ENCODE measurements at places on chromosomes 6 and 20.

GRCh38 chr6:119043265-119043664 is 35.2 kb downstream of the FAM184A start:
- no peak for DNase-seq

DNA sequence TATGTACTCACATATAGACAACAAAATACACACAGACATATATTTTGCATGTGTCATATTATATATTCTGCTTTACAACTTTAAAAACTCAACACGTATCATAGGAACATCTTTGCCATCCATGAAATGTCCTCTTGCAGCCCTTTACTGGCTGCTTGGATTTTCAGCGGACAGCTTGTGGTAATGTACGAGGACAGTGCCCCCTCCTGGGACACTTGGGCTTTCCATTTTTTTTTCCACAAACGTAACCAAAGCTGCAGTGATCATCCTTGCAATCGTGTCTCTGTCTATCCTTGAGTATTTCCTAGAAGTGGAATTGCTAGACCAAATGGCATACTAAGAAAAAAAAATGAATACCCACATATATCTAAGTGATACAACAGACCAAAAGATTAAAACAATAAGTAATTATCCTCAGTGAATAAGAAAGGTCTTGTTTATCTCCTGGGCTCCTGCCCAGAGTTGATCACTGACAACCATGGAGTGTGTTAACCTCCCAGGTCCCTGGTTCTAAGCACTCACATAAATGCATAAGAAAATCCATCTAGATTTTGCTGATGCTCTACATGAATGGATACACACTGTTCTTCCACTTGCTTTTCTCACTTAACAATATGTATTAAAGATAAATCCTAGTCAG is 18.1 kb downstream of the BPI start:
- DNase-seq, result no peak

GRCh38 chr6:105884011-105884410 is 202.1 kb upstream of the PRDM1 start:
- no peak for DNase-seq

DNA sequence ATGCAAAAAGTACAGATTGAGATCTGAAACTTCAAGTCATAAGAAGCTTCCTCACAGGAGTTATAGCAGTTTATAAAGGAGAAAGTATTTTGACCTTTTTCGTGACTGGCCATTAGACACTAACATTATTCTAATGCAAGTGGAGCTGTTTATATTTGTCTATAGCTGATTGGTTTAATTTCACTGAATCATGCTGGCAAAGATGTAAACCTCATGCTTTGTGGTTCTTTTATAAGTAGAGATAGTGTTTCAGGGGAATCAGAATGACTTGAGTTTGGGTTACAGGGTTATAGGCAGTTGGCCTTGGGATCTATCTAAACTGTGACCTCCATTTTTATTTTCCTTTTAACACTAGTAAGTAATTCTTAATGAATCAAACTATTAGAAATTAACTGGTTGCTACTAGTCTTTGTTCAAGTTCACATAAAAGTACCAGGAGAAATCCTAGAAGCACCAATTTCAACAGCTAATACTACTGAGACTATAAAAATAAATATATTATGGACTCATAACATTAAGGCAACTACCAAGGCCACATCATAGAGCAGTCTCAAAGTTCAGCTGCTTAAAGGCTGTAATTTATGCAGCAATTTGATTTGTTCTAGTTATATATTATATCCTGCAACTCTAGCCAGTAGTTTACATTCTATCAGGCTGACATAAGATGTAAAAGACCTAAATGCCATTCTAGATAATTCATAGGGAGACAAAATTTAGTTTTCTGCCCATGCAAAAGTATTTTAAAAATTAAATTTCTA is 94.0 kb downstream of the RNGTT start:
- no peak for DNase-seq

DNA sequence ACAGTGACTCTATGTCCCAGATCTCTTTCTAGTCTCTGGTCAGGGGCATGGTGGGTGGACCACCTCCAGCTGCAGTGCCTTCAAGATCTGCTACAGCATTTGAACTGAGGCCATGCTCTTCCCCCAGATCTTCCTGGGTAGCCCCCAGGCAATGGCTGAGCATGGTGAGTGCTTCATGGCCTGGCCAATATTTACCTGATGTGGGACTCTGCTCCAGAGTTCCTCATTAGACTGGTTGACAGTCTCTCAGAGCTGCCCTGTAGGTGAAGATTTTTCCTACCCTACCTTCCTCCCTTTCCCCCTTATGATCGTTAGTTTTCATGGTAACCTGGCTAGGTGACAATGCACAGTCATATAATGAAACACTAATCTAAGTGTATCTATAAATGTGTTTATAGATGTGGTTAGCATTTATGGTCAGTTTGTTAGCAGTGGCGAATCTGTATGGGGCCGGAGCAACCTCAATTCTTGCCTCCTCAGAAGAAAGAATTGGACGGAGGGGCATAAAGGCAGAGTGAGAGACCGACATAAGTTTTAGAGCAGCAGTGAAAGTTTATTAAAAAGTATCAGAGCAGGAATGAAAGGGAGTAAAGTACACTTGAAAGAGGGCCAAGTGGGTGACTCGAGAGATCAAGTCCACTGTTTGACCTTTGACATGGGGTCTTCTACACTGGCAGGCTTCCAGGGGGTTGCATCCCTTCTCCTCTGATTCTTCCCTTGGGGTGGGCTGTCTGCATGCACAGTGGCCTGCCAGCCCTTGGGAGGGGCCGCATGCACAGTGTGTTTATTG is 256.3 kb downstream of the CD83 start:
- no peak for DNase-seq

GRCh38 chr6:27188885-27189418 is 58.5 kb upstream of the PRSS16 start:
- no peak for DNase-seq

DNA sequence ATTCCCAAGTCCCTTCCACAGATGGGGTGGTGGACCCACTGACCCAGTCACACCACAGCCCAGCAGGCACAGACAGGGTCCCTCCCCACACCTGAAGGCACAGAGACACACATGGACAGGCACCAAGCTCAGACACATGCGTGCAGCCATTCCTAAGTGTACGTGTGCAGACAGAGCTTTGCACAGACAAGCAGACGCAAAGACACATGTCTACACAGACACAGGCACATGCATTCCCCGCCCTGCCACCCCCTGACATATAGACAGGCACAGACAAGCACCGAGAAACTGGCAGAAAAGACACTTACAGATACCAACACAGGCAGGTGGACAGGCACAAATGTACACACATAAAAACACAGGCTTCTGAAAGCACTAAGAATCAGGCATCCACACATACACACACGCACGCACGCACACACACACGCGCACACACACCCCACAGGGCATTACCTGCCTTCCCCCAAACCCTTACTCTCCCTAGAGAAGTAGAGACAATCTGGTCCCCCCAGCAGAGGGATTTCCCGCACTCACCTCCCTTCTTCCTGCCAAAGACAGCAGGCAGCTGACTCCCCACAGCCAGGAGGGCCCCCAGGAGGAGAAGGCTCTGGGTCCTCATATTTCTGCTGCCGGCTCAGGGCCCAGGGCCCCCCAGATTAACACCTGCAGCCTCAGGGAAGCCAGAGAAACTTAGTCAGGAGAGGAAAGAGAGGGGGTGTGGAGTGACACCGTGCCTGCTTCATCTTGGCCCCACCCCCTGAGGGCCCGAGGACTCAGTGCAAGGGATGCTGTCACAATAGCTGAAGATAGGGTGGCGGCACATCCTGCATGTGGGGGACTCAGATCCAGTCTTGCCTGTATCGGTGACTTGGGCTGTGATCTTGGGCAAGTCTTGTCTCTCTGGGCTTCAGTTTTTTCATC is at the start of gene WFDC5:
TSS of gene WFDC5 (minus strand) at position 710 of the 921 bp plus-strand sequence. CDS start at position 619, 91 bp downstream.
- no peak for DNase-seq

- no peak for DNase-seq
Measured at GRCh38 chr6:6565488-6565887, 23.0 kb upstream of the LY86 start.

DNA sequence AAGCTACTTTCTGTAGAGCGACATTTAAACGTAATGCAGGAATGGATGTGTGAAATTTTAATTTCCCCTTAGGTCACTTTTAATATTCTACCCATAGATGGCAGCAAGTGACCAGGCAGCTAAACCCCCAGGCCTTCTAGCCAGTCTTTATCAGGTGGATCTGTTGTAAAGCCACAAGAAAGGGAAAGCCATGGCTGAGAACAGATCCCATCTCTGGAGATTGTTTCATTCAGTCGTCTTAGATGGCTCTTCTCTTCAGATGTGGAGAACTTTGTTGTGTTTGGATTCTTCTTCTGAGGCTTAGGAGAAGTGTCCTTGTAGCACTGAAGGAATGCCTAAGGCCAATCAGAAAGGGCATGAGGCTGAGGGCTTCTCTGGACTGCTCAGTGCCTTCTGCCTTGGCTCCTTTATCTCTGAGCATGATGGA is 15.8 kb upstream of the RNF182 start:
- DNase-seq, result no peak

- DNase-seq, result no peak
Measured at GRCh38 chr6:36688063-36688738, 9.4 kb upstream of the RAB44 start.

GRCh38 chr6:122727244-122727643 is 52.3 kb upstream of the FABP7 start:
- no peak for DNase-seq

DNA sequence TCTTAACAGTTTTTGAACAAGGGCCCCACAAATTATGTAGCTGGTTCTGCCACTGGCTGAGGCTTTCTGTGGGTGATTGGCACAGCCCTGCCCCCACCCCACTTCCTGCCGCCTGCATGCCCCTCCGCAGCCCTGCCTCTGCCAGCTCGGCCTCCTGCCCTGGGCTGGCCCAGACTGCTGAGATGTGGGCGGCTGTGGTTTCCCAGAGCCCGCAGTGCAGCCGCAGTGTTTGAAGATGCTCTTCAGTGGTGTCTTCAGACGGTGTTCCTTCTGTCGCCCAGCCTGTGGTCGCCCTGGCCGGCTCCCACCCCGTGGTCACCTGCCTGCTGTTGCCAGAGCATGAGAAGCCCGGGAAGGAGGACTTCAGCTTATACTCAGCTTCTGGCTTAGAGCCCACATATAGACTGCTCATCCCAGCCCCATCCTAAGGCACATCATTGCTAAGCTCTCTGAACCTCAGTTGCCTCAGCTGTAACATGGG is 154.3 kb downstream of the VEGFA start:
- no peak for DNase-seq

- DNase-seq, result no peak
Measured at GRCh38 chr20:25493137-25493536, 85.7 kb downstream of the GINS1 start.

DNA sequence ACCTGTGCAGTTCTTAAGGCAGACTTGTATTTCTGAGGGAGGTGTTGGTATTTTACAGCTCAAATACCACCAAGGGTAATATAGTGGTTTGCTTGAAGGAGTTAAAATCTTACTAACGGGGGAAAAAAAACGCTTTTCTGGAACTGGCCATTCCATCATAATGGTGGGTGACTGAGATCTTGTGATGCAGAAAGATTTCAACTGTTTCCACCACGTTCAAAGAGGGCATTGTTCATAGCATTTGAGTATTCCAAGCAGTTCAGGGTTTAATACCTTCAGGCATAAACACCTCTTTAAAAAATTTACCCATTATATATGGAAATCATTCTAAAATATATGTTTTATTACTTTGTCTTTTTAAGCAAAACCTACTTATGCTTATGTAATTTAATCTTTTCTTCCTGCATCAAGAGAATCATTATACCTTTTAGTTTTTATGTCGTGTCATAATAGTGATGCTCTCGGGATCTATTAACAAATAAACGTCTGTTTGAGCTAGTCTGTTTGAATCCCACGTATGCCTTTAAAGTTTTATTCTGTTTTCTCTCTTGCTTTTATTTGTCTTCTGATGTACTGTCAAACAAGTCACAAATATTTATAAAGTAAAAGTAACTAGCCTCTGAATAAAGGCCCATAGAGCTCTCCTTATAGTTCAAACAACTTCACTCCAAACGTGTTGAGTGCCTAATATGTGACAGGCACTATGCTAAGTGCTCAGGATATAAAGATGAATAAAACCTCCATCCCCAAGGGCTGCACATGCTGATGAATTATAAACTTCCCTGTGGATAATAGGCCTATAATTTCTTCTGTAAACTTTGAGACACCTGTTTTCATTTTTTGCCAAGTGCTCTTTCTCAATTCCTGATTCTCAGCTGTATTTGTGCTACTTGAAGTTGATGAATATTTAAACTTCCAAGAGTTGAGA is 298.8 kb upstream of the FERMT1 start:
- DNase-seq, result no peak

DNA sequence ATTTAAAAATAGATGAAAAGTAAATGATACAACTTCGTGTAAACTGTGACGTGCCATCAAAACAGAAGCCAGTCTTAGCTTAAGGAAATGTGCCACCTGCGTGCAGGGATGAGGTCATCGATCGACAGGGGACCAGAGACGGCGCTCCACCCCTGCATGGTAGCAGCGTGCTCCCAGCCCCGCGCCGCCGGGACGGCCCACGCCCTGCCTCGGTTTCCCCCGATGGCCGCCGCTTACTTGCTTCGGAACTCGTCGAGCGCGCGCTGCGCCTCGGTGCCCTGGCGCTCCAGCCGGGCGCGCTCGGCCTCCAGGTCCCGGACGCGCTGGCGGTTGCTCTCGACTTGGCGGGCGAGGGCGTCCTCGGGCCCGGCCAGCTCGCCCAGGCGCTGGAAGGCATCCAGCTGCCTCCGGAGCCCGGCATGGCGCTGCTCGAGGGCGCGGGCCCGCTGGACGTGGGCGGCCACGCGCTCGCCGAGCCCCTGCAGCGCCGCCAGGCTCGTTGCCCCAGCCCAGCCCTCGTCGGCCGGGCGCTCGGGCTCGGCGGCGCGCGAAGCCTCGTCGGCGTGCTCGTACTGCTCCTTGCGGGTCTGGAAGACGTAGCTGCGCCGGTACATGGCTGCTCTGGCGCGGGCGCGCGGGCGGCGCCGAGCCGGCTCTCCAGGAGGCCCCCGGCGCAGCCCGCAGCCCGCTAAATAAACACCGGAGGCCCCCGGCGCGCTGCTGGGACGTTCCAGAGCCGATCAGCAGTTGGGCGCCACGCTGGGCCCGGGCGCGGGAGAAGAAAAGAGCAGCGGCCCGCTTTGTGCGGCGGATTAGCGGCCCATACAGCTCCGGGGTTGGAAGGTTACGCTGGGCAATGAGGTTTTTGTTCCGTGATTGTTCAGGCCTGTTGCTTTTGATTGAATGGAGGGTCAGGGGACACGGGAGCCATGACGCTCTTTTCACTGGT is at the start of gene BFSP1:
TSS of gene BFSP1 (minus strand) at position 664 of the 949 bp plus-strand sequence. CDS start at position 614, 50 bp downstream.
- DNase-seq, result no peak

- no peak for DNase-seq
Measured at GRCh38 chr6:1230281-1230680, 81.6 kb upstream of the FOXQ1 start.

- no peak for DNase-seq
Measured at GRCh38 chr6:36349240-36349639, 12.6 kb upstream of the BNIP5 start.
